Activated T-cell treated with anti-CD3 and anti-CD28 coated beads for 1 hour (primary cell): ENCODE measurements at places on chromosomes 6 and 20.

DNA sequence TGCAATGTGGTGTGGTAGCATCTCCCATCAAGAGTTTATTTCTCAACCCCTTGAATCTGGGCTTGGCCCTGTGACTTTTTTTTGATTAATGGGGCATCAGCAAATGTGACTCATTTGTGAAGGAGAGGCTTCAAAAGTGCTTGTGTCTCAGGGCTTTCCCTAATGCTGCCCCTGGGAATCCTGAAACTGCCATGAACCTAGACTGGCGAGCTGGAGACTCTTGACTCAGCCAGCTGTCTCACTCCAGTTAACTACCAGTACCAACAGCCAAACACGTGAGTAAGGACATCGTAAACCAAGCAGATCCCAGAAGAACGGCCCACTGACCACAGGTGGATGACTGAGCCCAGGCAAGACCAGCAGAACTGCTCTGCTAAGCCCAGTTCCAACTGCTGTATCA is 72.8 kb upstream of the ADTRP start:
- no peak for DNase-seq

DNA sequence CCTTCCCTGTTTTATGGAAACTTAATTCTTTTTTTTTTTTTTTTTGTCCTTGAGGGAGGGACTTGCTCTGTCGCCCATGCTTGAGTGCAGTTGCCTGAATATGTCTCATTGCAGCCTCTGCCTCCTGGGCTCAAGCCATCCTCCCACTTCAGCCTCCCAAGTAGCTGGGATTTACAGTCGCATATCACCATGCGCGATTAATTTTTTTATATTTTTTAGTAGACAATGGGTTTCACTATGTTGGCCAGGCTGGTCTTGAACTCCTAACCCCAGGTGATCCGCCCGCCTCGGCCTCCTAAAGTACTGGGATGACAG is 654 bp downstream of the TMEM14C start:
- no peak for DNase-seq

DNA sequence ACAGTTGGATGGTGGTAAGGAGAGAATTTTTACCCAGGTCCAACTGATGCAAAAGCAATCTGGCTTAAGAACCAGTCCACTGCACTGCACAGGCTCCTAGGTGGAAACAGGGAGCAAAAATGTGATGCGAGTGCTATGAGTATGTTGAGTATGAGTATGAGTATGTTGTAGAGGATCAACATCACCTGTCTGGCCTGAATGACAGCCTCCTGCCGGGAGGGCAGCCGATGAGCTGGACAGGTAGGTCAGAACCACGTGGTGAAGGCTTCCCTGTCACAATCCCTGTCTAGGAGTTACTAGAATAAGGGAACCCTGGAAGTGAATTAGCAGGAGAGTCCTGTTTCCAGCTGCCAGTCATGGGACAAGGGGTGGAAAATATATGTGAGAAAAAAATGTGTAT is 44.3 kb upstream of the SNX9 start:
- no peak for DNase-seq

GRCh38 chr6:137033828-137034227 is 10.9 kb downstream of the IL20RA start:
- DNase-seq, result peak; percentile 9

GRCh38 chr20:12679447-12679846 is 329.3 kb upstream of the SPTLC3 start:
- DNase-seq, result no peak
